ENCODE measurements at places on chromosomes 5 and 9. TPM values are rescaled to one million over a fixed set of nuclear protein-coding genes. Genes with fewer than 3 reads are reported as not detected.

The SMIM32 gene
- not detected for total RNA-seq

The TMEM252 gene
- not detected for total RNA-seq

The FAM221B gene
- total RNA-seq = 0.21 TPM

The ISL1 gene
- total RNA-seq = 7.9 TPM

The SLC36A2 gene
- total RNA-seq = not detected

The LPAR1 gene
- 134 TPM for total RNA-seq

Measured in urinary bladder (tissue), 4 donors.